Activated CD4-positive, alpha-beta memory T cell treated with anti-CD3 and anti-CD28 coated beads, Interleukin-2, amount 10 ng/mL, durations not matched to agents 7 days and 5 days (primary cell): ENCODE measurements at places on chromosomes 6 and 20.
A peak's percentile ranks its signal among the peaks of the same experiment; 100 is the strongest.

- DNase-seq, result no peak
Observed at GRCh38 chr6:52154381-52154780, 31.8 kb upstream of the IL17A start.

- DNase-seq, result no peak
Observed at GRCh38 chr20:50731930-50732690, 730 bp downstream of the PARD6B start.

DNA sequence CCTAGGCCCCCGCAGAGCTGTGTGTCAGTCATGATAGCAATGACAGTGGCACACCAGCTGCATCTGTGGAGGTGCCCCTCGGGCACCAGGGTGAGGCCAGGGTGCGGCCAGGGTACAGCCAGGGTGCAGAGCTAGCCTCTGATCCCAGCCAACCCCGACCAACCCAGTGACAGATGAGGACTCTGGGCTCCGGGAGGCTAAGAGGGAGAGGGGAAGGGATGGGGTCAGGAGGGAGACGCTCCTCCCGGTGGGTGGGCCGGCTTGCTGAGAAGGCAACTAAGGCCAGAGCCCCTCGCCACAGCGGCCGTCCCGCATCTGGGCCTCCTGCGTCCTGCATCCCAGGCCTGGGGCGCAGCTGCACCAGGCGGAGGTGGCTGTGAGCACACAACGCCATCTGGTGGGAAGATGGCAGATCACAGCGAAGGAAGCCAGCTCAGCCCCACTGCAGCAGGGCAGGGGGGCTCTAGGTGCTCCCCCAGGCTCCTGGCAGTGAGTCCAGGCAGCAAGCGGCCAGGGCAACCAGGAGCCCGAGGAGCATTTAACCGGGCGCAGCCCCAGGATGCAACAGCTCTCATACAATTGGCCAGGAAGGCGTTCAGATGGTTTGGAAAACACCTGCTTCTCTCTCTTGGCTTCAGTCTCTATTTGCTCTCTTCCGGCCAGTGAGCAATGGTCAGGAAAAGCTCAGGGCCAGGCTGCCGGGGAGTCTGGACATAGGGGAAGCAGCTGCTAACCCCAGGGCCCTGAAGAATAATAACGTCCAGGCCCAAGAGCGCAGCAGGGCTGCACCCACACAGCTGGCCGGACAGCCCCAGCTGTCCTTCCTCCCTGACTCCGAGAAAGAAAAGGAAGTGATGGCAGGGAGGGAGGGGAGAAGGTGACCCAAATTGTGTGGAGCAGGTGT lies 169.4 kb downstream of the TAF4 start:
- DNase-seq, result peak; percentile 28

- DNase-seq, result no peak
Observed at GRCh38 chr6:170167657-170168159, 123.2 kb downstream of the DLL1 start.

DNA sequence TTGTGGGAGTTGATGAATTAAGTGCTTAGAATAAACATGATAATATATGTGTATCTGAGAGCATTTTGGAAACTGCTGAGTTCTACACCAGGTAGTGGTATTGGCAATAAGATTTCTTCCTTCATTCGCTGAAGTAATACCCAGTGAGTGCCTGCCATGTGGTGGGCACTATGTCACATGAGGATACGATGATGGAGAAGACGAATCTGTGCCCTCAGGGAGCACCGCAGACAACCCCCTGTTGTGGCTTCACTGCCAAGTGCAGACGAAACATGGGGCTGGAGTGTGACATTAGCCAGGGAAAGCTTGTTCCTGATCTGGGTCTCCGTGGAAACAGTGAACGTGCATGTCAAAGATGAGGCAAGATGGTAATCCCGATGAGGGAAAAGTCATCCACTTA lies 7.9 kb downstream of the ZNF76 start:
- DNase-seq, result no peak

GRCh38 chr6:36924131-36924530 lies 30.4 kb upstream of the PI16 start:
- no peak for DNase-seq

DNA sequence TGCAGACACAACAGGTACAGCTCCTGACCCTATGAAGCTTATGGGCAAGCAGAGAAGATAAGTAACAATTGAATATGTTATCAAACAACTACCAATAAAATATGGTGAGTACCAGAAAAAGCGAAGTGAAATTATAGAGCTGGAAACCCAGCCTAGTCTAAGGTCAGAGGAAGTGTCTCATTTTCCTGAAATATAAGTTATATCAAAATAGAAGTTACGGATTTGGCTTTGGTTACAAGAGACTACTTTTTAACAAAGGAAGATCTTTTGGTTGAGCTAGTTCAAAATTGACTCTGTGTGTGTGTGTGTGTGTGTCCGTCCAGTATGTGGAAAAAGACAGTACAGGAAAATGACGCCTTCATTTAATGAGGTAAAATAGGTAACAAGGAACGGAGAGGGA lies 8.9 kb downstream of the STX11 start:
- DNase-seq, result no peak

DNA sequence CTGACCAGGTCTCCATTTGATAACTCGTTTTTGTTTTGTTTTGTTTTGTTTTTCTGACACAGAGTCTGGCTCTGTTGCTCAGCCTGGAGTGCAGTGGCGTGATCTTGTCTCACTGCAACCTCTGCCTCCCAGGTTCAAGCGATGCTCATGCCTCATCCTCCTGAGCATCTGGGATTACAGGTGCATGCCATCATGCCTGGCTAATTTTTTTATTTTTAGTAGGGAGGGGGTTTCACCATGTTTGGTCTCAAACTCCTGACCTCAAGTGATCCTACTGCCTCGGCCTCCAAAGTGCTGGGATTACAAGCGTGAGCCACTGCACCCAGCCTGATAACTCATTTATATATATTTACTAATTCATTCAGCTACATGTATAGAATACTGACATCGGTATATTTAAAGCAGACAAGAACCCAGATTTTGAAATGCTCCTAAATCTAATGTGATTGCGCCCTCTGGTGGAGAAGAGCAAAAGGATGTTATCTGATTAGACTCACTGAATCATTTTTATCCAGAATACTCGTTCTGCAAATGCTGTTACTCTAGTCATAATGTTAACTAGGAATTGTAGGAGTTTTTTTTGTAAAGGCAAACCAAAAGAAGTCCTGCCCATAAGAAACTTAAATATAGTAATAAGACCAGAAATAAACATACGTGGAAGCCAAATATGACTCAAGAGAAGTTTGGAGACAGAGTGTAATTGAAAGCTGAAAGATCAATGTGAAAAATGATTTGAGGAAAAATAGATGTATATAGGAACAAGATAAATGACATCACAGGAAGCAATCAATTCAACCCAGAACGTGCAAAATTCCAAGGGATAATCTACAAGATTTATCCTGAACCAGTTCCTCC lies 5.3 kb upstream of the COL12A1 start:
- DNase-seq, result peak; percentile 39
